ENCODE measurements at places on chromosomes 7 and 10. TPM values are rescaled to one million over a fixed set of nuclear protein-coding genes. Genes with fewer than 3 reads are reported as not detected.

Gene UPK3BL2
- 19.5 TPM for total RNA-seq

- peak overlapping the region; percentile 100 for H3K4me3 ChIP-seq
- peaks cover 13% of the 10 kb centered on the region for H3K4me1 ChIP-seq
- H3K27me3 ChIP-seq: no peaks in the 10 kb centered on the region
- DNase-seq: peak; percentile 78
Observed at GRCh38 chr10:73997461-73997786, 492 bp upstream of the VCL start.

DNA sequence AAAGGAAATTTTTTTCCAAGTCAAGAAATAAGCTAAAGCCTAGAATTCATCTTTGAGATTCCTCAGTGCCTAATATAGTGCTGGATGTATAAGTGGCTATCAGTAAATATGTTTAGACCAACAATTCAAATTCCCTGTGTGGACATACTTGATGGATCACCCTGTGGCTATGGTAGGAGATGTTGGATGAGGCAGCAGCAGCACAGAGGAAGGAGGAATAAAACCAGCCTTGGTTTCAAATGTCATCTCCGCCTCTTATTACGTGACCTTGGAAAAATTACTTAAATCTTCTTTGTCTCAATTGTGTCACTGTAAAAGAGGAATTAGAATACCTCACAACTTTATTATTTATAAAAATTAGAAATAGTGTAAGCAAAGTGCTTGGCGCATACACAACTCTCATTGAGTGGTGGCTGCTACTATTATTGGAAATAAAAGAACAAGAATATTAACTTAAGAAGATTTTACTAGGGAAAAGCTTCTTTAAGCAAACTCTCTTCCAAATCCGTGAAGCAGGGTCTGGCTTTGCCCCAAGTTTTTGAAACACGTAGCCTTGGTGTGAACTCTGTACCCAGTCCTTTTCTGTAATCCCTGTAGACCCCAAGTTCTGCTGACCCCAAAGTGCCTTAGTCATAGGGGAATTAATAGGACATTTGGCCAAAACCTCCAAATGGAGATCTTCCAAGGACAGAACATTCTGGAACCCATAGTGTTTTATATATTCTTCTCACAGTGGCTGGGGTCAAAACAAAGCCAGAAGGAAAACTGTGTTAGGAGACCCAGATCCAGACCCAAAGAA is 283.8 kb downstream of the PTEN start:
- H3K27ac ChIP-seq: peak overlapping the region; percentile 4
- H3K4me1 ChIP-seq: peaks cover 8% of the 10 kb centered on the region
- no peaks in the 10 kb centered on the region for H3K27me3 ChIP-seq
- DNase-seq: no peak

- H3K27ac ChIP-seq: no peak overlapping the region
- H3K36me3 ChIP-seq: no peaks in the 10 kb centered on the region
- no peaks in the 10 kb centered on the region for H3K4me1 ChIP-seq
- DNase-seq: no peak
- H3K27me3 ChIP-seq: no peaks in the 10 kb centered on the region
Observed at GRCh38 chr10:115879372-115880089, 393.5 kb downstream of the GFRA1 start.

Gene CYCS
- 37.5 TPM for total RNA-seq

- H3K36me3 ChIP-seq: peaks cover 56% of the 10 kb centered on the region
- H3K4me3 ChIP-seq: no peak overlapping the region
- H3K27ac ChIP-seq: no peak overlapping the region
Observed at GRCh38 chr7:6023974-6024435, 7.2 kb upstream of the ANKRD61 start.

DNA sequence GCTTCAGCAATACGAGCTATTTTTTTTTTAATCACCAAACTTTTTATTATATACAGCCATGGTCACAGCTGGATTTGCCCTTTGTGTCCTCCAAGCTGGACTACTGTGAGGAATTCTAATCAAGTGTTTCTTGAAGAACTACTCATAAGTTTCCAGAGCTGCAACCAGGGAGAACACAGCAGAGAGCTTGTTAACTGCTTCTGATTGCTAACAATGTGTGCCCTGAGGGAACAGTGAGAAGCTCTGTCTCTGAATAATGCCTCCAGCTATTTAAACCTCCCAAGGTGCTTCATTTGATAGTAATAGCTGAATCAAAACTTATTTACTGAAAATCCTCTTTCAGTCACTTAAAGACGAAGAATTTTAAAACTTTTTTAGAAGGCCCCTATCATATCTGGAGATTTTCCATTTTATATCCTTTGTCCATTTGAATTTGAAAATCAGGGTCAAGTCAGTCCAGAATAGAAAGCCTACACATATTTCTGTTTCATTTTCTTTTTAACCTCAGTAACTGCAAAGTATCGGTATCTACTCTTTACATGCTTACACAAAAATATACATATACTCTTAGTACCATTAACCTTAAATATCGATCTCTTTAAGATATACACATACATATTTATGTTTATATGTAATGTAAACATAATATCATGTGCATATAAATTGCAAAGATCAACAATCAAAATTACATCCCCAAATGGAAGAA is 1024.2 kb downstream of the GRM8 start:
- no peak overlapping the region for H3K4me3 ChIP-seq
- no peak for DNase-seq
